ENCODE measurements at places on chromosomes 2 and 18.

- DNase-seq: no peak
Measured at GRCh38 chr2:152162141-152162540, 13.4 kb downstream of the STAM2 start.

GRCh38 chr2:85887566-85888019, 1.2 kb downstream of the ST3GAL5 start:
- no peak for DNase-seq

DNA sequence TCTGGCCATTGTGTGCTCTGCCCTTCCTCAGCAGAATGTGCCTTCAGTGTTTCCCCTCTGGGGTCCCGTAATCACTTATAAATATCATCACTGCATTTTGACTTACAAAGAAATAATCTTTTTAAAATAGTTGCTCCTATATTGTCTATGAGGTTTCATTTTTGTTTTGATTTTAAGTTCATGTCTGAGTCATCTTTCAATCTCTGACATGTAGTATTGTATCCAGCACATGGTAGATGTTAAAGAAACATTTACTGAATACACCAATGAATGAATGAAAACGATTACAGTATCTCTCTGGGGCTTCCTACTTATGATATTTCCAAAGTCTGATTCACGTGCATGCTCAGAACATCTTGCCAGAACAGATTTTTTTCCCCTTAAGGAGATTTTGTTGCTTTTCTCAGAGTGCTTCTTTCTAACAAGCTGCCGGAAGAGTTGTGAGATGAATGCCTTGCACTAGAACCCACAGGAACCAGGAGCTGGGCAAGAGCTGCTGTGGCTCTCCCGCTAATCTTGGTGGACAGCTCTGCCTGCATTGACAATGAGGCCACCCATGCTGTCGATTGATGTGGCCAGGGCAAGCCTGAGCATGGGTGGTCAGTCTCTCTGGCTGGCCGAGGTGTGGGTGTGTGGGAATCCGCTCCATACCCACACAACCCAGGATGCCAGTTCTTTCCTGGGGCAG, 199.4 kb downstream of the CYRIA start:
- DNase-seq: no peak

- no peak for DNase-seq
Measured at GRCh38 chr18:34909637-34910364, 131.4 kb upstream of the MAPRE2 start.

- peak; percentile 82 for DNase-seq
Measured at GRCh38 chr18:24075767-24076597, 61.4 kb downstream of the TTC39C start.

DNA sequence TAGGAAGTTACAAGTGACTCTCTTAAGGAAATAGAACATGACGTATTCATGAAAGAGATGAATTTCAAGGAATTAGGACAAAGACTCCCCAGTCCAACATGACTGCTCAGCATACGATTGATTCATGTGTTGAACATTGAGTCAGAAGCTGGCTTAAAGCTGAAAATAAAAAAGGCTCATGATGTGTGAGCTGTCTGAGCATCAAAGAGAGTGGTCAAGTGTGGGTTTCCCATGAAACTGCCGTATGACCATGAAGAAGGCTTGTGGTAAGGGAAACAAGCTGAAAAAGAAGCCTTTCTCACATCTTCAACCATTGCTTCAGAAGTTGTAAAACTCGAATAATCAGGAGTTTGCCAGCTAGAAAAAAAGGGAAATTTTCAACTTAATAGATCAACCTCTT, 201.9 kb upstream of the APCDD1 start:
- no peak for DNase-seq

DNA sequence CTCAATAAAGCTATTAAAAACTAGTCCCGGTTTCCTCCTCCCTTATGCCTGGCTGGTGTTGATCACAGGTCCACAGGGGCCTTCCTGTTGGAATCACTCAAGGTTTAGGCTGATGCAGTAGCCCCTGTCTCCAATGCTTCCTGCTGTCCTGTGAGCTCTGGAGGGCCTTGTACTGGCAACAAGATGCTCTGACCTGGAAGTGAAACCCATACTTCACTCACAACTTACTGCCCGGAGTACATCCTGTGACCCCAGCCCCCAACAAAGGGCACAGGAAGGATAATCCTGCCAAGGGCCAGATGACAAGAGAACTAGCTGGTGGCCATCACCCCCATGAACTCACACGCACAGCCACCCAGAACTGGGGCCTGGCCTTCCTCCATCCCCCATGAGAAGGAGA, 50.3 kb downstream of the ZBTB7C start:
- no peak for DNase-seq
